CD4-positive, alpha-beta T cell treated with Interleukin-17A for 1 hour (primary cell): ENCODE measurements at places on chromosomes 11 and 22.

DNA sequence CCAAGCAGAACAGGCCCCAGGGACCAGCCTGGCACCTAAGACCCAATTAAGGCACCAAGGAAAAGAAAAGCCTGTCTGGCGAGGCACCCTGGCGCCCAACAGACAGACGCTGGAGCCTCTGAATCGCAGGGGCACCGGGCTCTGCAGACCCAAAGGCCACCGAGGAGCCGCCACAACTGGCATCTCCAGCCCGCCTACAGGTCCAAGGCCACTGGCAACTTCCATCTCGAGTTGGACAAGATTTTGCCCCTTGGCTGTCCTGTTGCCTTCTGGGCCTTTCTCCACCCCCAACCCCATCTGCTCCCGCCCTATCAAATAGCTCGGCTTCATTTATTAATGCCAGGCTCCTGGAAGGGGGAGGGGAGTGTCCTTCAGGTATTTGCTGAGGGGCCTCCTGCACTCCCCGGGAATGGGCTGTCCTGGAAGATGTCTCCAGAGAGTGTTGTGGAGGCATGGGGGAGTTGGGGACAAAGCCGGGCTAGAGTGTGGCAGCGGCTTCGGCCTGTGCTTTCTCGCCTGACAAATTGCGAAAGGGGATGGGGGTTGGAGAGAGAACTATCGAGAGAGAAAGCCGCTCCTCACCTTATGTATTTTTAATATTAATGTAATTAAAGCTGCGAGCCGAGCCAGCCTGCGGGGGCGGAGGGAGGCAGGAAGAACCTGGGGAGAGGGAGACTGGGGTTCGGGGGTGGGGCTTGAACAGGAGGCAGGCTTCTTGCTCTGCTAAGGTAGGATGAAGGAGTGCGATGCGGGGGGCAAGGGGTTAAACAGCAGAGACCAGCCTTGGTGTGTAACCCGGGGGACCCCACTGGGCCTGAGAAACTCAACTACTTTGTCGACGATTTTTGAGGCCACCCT lies 2.0 kb downstream of the DSCAML1 start:
- DNase-seq = no peak

DNA sequence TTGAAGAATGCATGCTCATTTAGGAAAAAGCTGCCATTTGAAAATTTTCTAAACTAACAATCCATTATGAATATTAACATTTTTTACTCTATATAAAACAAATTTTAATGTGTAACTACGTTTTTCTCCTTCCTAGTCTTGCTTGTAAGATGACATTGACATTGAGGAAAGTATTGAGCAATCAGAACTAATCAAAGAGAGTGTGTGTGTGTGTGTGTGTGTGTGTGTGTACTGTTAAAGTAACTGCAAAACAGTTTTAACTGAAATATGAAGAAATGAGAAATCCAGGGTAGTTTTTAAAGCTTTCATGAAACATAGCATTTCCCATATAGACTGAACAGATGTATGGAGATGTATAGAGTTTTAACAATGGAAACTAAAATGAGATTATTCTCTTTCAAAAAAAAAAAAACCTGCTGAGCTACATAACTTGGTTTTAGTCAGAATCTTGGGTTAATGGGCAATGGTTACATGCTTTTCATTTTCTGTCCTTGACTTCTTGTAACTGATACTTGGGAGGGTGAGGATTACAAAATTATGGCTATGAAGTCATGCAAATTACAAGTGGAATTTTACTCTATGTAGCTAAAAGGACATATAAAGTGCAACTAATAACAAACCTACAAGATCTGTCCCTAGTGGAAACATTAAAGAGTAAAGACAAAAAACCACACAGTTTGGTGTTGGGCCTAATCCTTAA lies 2.0 kb downstream of the PDGFD start:
- DNase-seq = no peak

DNA sequence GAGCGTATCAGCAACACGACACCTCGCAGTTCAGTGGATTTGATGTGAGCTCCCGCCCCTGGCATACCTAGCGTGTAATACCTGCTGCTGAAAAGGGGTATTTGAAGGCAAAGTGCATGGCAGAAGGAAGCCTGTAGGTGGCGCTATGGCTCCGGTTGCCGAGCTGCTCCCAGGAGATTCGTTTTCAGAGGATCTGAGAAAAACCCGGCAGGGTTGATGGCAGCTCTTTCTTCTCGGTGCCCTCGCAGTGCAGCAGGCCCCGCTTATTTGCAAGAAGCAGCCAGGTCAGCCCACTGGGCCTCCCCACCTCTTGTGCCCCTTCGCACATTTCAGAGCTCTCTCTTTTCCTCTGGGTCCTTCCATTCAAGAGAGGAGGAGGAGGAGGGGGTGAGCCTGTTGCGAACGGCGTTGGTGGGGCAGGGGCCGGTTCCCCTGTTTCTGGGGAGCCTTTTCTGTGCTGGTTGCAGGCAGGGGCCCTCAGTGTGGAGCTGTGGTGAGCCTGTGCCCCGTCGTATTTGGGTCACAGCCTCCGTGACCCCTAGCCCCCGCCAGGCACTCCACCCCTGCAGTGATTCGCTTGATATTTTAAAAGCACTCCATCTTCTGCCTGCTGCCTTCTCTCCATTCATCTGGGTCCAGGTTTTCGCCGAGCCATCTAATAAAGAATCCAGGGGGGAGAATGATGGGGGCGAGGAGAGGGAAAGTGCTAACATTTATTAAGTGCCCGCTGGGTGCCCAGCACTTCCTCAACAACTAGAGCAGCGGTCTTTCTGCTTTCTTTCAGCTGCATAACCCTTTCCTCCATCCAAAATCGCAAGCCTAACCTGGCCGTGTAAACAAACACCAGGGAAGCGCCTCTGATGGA lies 85.3 kb upstream of the SYT13 start:
- peak; percentile 70 for DNase-seq

- no peak for DNase-seq
Observed at GRCh38 chr11:76237914-76238313, 31.6 kb upstream of the WNT11 start.

DNA sequence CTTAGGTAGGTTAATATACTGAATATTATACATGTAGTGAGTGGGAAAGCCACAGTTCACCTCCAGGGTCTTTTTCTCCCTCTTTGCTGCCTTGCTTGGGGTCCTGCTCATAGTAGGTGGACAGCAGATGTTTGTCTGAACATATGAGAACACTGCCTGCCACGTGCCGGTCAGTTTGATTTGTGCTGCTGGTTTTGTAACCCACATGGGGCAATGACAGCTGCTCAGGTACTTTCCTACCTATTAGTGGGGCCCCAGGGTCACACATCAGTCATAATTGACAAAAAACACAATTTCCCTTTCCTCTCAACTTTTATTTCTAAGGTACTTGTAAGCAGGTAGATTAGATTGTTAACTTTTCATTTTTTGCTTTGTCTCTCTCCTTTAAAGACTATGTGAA lies 43.8 kb downstream of the BMAL1 start:
- no peak for DNase-seq

DNA sequence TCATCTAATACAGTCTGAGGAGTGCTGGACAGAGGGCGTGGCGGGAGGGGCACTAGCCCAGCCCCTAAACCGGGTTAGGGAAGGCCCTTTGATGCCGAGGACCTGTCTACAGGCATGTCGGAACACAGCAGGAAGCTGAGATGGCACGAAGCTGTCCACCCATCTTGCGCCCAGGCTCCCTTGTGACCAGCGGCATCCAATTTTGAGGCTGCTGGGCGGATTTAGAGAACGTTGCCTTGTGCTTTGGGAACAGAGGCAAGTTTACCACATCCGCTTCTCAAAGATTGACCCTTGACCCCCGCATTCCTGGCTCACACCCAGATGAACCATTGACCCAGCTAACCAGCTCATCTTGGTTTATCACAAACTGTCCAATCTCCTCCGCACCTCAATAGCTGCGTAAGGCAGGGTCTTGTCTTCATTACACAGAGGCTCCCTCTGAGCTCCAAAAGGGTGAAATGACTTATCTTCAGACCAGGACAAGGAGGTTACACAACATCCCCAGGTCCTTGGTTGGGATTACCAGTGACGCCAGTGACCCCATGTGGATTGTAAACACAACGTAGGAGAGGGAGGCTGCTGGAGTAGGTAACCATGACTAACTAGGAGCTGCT lies 4.5 kb downstream of the FAM83F start:
- no peak for DNase-seq

- no peak for DNase-seq
Observed at GRCh38 chr11:7846003-7846402, 49.3 kb upstream of the OR5P2 start.

DNA sequence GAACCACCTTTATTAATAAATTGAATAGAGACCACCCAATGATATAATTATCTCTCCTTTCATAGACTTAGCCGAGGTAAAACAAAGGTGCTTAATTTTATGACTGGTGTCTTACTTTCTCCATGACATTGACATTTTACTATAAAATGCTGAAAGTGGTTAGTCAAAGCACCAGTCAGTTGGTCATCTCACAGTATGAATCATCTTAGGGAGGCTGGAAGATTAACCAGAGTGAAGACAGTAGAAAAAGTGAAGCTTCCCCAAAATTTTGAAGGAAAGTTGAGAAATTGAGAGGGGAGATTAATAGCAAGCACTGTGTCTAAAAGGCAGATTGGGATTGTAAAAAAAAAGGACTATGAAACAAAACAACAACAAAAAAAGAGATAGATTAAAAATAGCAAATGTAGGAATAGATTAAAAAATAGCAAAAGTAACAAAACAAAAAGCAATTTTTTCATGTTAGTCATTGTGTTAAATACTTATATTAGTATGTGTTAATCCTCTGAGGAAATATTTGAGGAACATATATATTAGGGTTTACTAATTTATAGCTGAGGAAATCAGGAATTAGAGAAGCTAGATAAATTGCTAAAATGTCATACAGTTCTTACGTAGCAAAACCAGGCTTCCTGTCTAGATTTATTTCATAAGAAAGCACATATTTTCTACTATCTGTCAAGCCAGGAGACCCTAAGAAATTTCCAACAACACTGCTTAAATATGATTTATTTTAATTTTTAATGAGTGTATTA lies 557.3 kb upstream of the ANO5 start:
- no peak for DNase-seq

DNA sequence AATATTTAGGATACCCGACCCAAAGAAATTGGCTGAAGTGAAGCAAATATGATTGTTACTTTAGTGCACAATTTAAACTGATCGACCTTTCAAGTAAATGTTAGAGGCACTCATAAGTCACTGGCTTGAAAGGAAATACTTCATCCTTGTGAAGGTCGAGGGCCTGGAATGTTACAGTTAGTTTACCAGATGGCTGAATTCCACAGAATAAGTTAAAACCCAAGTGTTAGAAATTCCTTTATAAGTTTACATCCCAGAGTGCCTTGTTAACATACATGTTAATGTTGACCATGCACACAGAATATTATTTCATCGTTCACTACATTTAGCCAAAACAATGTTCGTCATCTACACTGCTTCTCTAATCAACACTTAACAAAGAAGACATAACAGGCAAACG lies 235.5 kb upstream of the ANO3 start:
- DNase-seq = no peak

DNA sequence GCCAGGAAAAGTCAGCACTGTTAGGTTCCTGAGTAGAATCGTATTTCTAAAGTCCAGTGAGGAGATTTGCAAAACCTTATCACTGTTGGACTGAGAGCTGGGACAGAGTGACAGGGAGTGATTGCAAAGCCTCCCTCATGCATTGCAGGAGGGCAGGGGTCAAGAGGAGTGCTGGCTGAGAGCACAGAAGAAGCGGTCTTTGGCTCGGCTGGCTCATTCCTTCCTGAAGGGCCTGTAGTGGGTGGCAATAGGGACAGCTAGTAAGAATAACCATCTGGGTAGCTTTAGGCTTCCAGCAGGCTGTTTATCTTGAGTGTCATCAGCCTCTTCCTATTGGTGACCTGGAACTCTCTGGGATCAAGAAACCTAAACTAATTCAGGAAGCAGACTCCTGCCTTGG lies 53.4 kb downstream of the CD44 start:
- no peak for DNase-seq

DNA sequence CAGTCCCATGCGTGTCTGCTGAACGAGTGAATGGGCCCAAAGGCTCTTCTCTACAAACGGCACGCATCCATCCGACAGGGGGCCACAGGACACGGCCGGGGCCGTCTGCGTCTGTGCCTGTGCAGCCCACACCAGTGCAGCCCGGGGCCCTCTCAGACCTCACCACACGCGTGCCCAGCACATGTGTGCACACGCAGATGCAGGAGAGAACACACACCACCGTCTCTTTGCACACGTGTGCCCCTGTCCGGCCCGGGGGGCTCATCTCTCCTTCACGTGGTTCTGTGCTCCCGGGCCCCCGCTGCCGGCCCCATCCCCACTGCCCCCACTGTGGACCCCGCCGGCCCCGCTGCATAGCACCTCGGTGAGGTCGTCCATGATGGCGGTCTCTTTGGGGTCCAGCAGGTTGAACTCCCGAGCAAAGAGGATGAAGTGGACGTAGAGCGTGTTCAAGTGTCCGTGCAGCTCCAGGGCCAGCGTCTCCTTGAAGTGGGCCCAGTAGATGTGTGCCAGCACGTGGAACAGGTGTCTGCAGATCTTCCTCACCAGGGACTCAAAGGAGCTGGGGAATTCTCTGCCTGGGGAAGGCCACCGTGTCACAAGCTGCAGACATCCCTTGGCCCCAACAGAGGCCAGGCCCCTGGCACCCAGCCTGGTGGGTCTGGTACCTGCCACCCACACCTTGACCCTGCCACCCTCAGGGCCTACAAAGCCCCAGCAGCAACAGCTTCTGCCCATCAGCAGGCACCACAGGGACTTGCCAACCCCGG lies 16.5 kb downstream of the MOB2 start:
- DNase-seq = no peak

- no peak for DNase-seq
Observed at GRCh38 chr22:37358386-37358785, 68.9 kb downstream of the ELFN2 start.

DNA sequence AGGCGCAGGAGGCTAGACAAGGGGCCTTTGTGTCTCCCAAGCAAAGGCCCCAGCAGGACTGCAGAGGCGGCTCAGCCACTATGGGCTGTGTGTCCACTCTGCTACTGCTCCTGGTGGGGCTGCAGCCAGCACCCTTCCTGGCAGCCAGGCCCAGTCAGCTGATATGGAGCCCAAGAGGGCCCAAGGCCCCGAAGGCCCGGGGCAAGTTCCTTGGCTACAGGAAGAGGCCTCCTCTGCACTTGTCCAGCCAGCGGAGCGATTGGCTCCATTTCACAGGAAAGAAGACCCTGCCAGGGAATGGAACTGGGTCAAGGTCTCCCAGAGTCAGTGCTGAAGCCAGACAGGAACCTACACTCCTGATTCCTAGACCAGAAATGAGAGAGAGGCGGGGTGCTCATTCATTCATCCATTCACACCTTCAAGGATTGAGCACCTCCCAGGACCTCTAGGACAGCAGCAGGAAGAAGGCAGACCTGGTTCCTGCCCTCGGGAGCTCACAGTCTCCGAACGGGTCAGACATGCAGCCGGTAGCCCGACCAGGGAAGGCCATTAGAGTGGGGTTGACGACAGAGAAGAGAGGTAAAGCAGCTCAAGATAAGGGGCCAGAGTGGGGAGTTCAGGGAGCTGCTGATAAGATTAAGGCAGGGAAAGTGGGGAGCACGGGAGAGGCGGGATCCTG lies 811 bp upstream of the P2RY2 start:
- no peak for DNase-seq
